Activated CD4-positive, CD25-positive, alpha-beta regulatory T cell treated with anti-CD3 and anti-CD28 coated beads, Interleukin-2, amount 50 U/mL, for 16 hours (primary cell): ENCODE measurements at places on chromosomes 12 and 14.

DNA sequence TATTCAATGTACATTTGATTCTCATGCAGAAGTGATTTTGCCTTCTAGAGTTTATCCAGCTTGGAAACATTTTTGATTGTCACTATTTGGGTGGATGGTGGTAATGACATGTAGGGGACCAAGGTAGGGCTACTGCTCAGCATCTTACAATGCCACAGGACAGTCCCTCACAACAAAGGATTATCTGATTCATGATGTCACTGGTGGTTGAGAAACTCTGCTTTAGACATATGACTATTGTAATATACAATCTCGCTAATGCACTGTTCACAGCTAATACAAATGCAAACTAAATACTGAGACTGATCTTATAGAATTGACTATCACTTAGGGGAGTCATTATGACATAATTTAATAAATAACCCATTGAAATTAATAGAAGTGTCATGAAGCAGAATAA, 60.4 kb upstream of the BTG1 start:
- DNase-seq = no peak

DNA sequence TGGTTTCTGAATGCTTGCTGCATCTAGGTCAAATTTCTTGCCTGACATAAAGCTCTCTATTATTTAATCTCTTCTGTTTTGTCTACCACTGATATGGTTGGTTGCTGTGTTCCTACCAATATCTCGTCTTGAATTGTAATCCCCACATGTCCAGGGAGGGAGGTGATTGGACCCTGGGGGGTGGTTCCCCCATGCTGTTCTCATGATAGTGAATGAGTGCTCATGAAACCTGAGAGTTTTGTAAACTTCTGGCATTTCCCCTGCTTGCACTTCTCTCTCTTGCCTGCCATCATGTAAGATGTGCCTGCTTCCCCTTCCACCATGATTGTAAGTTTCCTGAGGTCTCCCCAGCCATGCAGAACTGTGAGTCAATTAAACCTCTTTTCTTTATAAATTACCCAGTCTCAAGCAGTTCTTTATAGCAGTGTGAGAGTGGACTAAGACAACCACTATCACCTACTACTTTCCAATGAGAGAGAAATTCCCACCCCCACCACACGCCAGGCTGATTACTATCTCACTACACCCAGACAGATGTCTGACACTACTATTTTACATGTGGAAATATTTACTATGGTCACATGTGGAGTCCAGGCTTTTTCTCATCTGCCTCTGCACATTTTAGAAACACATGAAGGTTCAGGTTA, 69.2 kb upstream of the ATP2B1 start:
- DNase-seq = no peak

DNA sequence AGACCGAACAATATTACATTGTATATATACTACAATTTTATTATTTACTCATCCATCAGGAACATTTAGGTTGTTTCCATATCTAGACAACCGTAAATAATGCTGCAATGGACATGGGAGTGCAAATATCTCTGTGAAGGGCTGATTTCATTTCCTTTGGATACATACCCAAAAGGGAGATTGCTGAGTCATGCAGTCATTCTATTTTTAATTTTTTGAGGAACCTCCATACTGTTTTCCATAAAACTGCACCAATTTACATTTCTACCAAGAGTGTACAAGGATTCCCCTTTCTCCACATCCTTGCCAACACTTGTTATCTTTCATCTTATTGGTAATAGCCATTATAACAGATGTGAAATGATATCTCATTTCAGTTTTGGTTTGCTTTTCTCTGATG, 84.7 kb downstream of the SLC41A2 start:
- DNase-seq = no peak

DNA sequence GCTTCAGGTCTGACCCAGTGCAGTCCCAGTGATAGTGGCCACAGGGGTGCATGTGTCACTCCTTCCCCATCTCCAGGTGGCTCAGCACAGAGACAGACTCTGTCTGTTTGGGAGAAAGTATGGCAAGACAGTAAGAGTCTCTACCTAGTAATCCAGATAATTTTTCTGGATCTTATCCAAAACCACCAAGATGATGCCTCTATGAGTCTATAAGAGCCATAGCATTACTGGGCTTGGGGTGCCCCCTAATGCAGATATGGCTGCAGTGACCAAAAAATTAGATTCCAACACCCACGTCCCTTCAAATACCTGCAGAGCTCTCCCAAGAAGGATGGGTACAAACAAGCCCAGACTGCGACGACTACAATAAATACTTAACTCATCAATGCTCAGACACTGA, 123.8 kb downstream of the GRIP1 start:
- DNase-seq = no peak

DNA sequence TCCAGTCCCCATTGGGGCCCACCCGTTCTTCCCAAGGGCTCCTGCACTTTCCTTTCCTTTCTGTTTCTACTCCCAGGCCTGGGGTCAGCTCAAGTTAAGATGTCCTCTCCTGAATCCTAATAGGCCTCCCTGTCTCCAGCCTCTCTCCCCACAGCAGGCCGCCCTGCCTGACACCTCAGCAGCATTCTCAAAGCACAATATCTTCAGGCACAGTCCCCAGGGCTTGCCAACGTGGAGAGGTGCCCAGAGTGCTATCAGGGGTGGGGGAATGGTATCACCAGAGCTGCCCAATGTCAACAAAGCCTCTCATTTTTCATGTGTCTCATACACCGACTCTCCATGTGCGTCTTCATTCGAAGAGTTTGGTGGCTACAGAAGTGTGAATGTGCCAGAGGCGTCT, 123.0 kb downstream of the FOXN3 start:
- DNase-seq = no peak

- no peak for DNase-seq
These were observed 27.7 kb upstream of the PLEKHG3 start for GRCh38 chr14:64676410-64677008.

- DNase-seq = no peak
These were observed 119.2 kb upstream of the NCOR2 start for GRCh38 chr12:124686370-124687173.

- no peak for DNase-seq
These were observed 12.1 kb downstream of the KRT85 start for GRCh38 chr12:52355176-52355575.

GRCh38 chr12:25675808-25676207, 122.7 kb upstream of the LMNTD1 start:
- no peak for DNase-seq
